ENCODE measurements at places on chromosomes 16 and 17. TPM values are rescaled to one million over a fixed set of nuclear protein-coding genes. Genes with fewer than 3 reads are reported as not detected.

The PIK3R5 gene
- total RNA-seq = 0.30 TPM

GRCh38 chr17:16428098-16428882 lies 12.9 kb downstream of the TRPV2 start:
- H3K27ac ChIP-seq = no peak overlapping the region
- no peaks in the 10 kb centered on the region for H3K36me3 ChIP-seq
- no peak overlapping the region for H3K4me3 ChIP-seq
- H3K27me3 ChIP-seq = no peaks in the 10 kb centered on the region

- no peaks in the 10 kb centered on the region for H3K36me3 ChIP-seq
- H3K27ac ChIP-seq = no peak overlapping the region
- peaks cover 2% of the 10 kb centered on the region for H3K4me1 ChIP-seq
- no peaks in the 10 kb centered on the region for H3K27me3 ChIP-seq
- DNase-seq = no peak
- H3K4me3 ChIP-seq = no peak overlapping the region
Measured at GRCh38 chr16:66590322-66590721, 11.1 kb downstream of the CMTM2 start.

- H3K4me1 ChIP-seq = peaks cover 5% of the 10 kb centered on the region
- H3K27me3 ChIP-seq = no peaks in the 10 kb centered on the region
- H3K27ac ChIP-seq = no peak overlapping the region
Measured at GRCh38 chr17:37039269-37039668, 90.5 kb downstream of the AATF start.

The AIPL1 gene
- total RNA-seq = not detected

DNA sequence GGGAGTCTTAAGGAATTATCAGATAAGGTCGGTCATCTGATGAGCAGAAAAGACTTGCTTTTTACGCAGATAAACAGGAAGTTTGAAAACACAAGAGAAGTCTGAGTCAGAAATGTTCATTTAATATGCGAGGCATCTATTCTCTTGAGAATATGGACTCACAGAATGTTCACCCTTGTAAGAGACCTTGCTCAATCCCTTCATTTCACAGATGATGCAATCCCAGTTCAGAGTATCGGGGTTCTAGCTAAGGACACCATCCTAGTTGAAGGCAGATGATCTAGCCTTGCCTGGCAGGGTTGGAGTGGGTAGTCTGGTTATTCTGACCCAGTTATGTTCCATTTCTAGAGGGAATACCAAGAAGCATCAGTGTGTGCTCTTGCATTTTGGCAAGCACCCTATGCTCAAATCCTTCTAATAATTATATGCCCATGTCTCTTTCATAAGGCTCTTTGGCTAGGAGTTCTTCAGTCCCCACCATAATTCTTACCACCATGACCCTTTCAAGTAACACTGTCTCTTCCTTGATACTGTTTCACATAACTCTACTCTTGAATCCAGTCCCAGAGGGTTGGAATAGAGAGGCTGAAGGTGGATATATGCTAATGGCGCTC lies 42.5 kb downstream of the YPEL2 start:
- DNase-seq = peak; percentile 51
- no peak overlapping the region for H3K27ac ChIP-seq
- H3K4me3 ChIP-seq = no peak overlapping the region
- H3K27me3 ChIP-seq = no peaks in the 10 kb centered on the region
- H3K4me1 ChIP-seq = peaks cover 48% of the 10 kb centered on the region

DNA sequence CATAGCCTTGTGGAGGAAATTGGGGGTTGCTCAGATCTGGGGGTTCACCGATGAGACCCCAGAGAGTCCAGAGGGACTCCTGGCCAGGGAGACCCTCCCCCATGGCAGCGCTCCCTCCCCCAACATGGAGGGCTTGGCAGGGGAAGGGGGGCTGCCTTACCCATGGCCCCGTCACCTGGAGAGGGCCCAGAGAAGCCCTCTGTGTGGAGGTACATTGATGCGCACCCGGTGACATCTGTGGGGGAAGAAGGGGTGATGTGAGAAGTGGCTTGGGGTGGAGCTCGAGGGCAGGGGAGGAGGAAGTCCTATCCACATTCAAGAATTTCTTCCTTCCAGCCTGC lies 16.2 kb downstream of the ETV4 start:
- peaks cover 21% of the 10 kb centered on the region for H3K4me1 ChIP-seq
- H3K36me3 ChIP-seq = peaks cover 4% of the 10 kb centered on the region
- no peaks in the 10 kb centered on the region for H3K27me3 ChIP-seq
- peak overlapping the region; percentile 45 for H3K4me3 ChIP-seq

The COQ9 gene
- 29.1 TPM for total RNA-seq

All from astrocyte (in vitro differentiated cells and primary cell).